ENCODE measurements at places on chromosomes 1 and 21. TPM values are rescaled to one million over a fixed set of nuclear protein-coding genes. Genes with fewer than 3 reads are reported as not detected.

The ADAMTS1 gene
- total RNA-seq: 8.7 TPM

GRCh38 chr1:233337505-233337904 is 10.0 kb downstream of the MAP3K21 start:
- DNase-seq: no peak

- DNase-seq: peak; percentile 17
Observed at GRCh38 chr1:43137445-43138052, 34.5 kb downstream of the EBNA1BP2 start.

GRCh38 chr1:54118704-54119103 is 34.1 kb downstream of the CDCP2 start:
- peak; percentile 60 for DNase-seq

GRCh38 chr1:189149547-189150375 is 1327.9 kb downstream of the BRINP3 start:
- peak; percentile 59 for DNase-seq

Measured in RPMI7951 (cell line).